PC-3 (cell line): ENCODE measurements at places on chromosomes 11 and 22. TPM values are rescaled to one million over a fixed set of nuclear protein-coding genes. Genes with fewer than 3 reads are reported as not detected.
A peak's percentile ranks its signal among the peaks of the same experiment; 100 is the strongest.

DNA sequence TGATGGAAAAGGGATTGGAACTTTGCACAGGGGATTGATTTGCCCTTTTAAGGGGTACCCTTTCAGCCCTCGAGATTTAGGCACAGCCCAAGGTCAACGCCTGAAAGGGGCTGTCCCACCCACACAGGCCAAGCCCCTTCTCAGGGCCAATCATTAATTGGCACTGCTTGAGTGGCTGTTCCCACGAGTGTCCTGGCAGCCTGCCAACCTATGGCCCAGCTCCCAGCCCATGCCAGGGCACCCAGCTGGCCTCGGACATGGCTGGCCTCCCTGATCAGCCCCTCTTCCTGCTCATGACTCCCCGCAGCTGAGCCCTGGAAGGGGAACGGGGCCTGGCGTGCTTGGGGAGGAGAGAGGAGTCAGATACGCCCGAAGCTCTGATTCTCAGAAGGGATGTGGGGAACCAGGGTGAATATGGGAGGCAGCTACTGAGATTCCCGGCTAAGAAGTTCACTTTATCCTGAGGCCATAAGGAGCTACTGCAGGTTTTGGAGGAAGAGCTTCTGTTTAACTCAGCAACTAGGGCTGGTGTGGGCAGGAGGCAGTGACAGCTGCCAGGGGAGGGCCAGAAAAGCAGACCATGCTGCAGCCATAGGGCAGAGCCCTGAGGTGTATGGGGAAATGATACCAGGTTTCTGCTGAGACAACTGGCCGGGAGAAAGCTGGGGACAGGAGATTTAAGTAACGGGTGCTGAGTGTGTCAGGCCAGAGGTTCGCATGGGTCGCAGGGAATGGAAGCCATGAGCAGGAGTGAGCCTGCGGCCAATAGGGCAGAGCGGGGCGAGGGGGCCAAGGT, 30.0 kb downstream of the WNT7B start:
- H3K27ac ChIP-seq = no peak overlapping the region
- DNase-seq = no peak
- H3K27me3 ChIP-seq = no peaks in the 10 kb centered on the region

The GPR83 gene
- not detected in 2 replicates for total RNA-seq

DNA sequence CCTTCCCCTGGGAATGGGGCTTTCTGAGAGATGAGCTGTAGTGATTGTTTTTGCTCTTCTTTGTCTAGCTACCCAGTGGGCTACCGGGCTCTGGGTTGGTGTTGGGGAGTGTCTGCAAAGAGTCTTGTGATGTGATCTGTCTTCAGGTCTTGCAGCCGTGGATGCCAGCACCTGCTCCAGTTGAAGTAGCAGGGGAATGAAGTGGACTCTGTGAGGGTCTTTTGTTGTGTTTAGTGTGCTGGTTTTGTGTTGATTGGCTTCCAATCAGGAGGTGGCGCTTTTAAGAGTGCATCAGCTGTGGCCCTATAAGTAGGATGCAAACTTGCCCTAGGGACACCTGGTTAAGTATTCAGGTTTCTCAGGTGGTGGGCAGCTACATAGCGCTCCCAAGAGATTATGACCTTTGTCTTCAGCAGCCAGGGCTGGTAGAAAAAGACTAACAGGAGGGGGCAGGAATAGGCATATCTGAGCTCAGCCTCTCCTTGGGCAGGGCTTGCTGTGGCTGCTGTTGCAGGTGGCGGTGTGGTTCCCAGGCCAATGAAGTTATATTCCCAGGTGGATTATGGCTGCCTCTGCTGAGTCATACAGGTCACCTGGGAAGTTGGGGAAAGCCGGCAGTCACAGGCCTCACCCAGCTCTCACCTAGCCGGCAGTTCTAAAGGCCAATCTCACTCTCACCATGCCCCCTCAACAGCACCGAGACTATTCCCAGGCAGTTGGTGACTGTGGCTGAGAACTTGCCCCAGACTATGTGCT, 315.7 kb upstream of the C11orf87 start:
- no peak overlapping the region for H3K4me3 ChIP-seq
- no peaks in the 10 kb centered on the region for H3K27me3 ChIP-seq
- H3K27ac ChIP-seq = no peak overlapping the region
- no peaks in the 10 kb centered on the region for H3K36me3 ChIP-seq
- H3K4me1 ChIP-seq = no peaks in the 10 kb centered on the region

The SCGB1D2 gene
- not detected in 2 replicates for total RNA-seq

- H3K27me3 ChIP-seq = no peaks in the 10 kb centered on the region
- DNase-seq = no peak
- no peak overlapping the region for H3K4me3 ChIP-seq
- no peaks in the 10 kb centered on the region for H3K36me3 ChIP-seq
- H3K27ac ChIP-seq = peak overlapping the region; percentile 92
- H3K4me1 ChIP-seq = peaks cover 46% of the 10 kb centered on the region
Measured at GRCh38 chr11:19088791-19089190, 28.2 kb upstream of the ZDHHC13 start.

DNA sequence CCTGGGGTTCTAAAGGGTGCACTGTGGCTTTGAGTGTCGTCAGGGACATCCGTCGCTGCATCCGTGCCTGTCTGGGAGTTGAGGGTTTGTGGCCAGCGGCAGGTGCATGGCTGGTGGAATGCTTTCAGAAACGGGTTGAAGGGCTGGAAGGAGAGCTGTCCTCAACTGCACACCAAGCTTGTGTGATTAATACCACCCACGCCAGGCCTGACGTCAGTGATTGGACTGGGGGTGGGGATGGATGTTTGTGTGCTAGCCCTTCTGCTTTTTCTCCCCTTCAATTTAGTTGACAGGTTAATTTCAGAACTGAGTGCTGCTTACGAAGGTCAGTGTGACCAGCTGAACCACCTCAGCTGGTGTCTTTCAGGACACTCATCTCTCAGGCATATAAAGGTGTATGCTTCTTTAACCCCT, 3.2 kb upstream of the GAB2 start:
- no peak overlapping the region for H3K27ac ChIP-seq
- H3K36me3 ChIP-seq = no peaks in the 10 kb centered on the region
- no peak for DNase-seq

GRCh38 chr11:26777372-26777808, 55.5 kb upstream of the SLC5A12 start:
- no peaks in the 10 kb centered on the region for H3K27me3 ChIP-seq
- no peak for DNase-seq
- no peak overlapping the region for H3K27ac ChIP-seq

- H3K27me3 ChIP-seq = peaks cover 90% of the 10 kb centered on the region
- no peak overlapping the region for H3K27ac ChIP-seq
- no peak for DNase-seq
- no peak overlapping the region for H3K4me3 ChIP-seq
- H3K4me1 ChIP-seq = no peaks in the 10 kb centered on the region
Measured at GRCh38 chr11:119806064-119806915, 77.3 kb upstream of the NECTIN1 start.

The GSTT2 gene
- total RNA-seq = not detected in 2 replicates

The RAG1 gene
- 0.15 and 0.23 TPM in 2 replicates for total RNA-seq

The C22orf23 gene
- total RNA-seq = 0.52 and 0.69 TPM in 2 replicates

DNA sequence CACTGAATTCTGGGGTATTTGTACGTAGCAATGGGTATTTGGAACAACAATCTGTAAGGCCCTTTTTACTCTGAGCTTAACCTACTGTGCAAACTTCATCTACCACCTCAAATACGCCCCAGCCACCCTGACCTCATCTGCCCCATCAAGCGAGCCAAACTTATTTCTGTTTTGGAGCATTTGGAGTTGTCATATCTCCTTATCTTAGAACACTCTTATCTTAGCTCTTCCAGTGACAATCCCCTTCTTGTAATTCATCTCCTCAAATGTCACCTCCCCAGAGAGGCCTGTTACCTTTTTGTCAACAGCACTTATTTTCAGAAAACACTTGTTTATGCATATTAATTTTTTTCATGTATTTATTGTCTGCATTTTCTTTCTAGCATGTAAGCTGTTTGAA, 4.7 kb upstream of the MSANTD2 start:
- H3K27me3 ChIP-seq = no peaks in the 10 kb centered on the region
- DNase-seq = no peak
- no peak overlapping the region for H3K27ac ChIP-seq
- H3K4me1 ChIP-seq = peaks cover 15% of the 10 kb centered on the region

- no peaks in the 10 kb centered on the region for H3K36me3 ChIP-seq
- H3K27me3 ChIP-seq = no peaks in the 10 kb centered on the region
- H3K4me3 ChIP-seq = no peak overlapping the region
- H3K4me1 ChIP-seq = peaks cover 16% of the 10 kb centered on the region
- H3K27ac ChIP-seq = peak overlapping the region; percentile 82
- DNase-seq = peak; percentile 94
Measured at GRCh38 chr11:111960916-111961315, 23.8 kb downstream of the DIXDC1 start.

The MUC6 gene
- 0.18 and 0.23 TPM in 2 replicates for total RNA-seq

The PHLDA2 gene
- total RNA-seq = 101 and 110 TPM in 2 replicates

GRCh38 chr11:65771589-65772112, 9.1 kb downstream of the AP5B1 start:
- DNase-seq = no peak
- H3K36me3 ChIP-seq = peaks cover 5% of the 10 kb centered on the region; the same call in 1 of the 2 replicates
- no peak overlapping the region for H3K4me3 ChIP-seq
- no peak overlapping the region for H3K27ac ChIP-seq
- H3K27me3 ChIP-seq = no peaks in the 10 kb centered on the region
- H3K4me1 ChIP-seq = 0 out of 2 replicates have a peak, but pooled peaks cover 2% of the 10 kb centered on the region

The LIPT2 gene
- 9.4 and 11.3 TPM in 2 replicates for total RNA-seq

GRCh38 chr22:21818487-21819182, 48.8 kb downstream of the MAPK1 start:
- no peak overlapping the region for H3K27ac ChIP-seq
- H3K4me3 ChIP-seq = no peak overlapping the region
- peaks cover 16% of the 10 kb centered on the region for H3K4me1 ChIP-seq
- no peak for DNase-seq
- H3K27me3 ChIP-seq = no peaks in the 10 kb centered on the region

DNA sequence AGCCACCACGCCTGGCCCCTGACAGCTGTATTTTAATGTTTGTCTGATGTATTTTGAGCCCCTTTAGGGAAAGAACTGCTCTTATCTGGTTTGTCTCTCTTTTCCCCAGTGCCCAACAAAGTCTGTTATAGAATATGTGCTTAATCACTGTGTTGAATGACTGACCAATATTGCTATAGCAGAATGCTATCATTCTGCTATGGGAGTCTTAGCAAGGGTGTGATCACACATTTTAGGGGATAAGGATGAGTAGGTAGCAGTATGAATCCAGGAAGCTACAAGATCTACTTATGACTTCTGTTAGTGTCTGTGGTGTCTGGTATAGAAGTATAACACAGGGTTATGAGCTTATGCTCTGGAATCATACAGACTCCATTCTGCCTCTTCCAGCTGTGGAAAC, 117.5 kb upstream of the RRM1 start:
- H3K4me1 ChIP-seq = 0 out of 2 replicates have a peak, but pooled peaks cover 6% of the 10 kb centered on the region
- H3K27me3 ChIP-seq = no peaks in the 10 kb centered on the region
- H3K4me3 ChIP-seq = no peak overlapping the region
- no peak overlapping the region for H3K27ac ChIP-seq
- no peaks in the 10 kb centered on the region for H3K36me3 ChIP-seq
- DNase-seq = no peak

- DNase-seq = peak; percentile 70
- peaks cover 36% of the 10 kb centered on the region for H3K4me1 ChIP-seq
- H3K4me3 ChIP-seq = peak within 1 kb of the TSS; percentile 79
- H3K36me3 ChIP-seq = no peaks in the 10 kb centered on the region
- H3K27ac ChIP-seq = peak within 1 kb of the TSS; percentile 97
Measured at GRCh38 chr22:29306175-29306834, at the start of gene GAS2L1. Gene GAS2L1, plus strand, starts transcription at chr22:29306650. Its CDS starts 1,456 bp downstream, at chr22:29308106.

GRCh38 chr11:77312107-77312506, 10.6 kb upstream of the GDPD4 start:
- no peak for DNase-seq
- no peaks in the 10 kb centered on the region for H3K36me3 ChIP-seq
- H3K27me3 ChIP-seq = no peaks in the 10 kb centered on the region
- peaks cover 4% of the 10 kb centered on the region; the same call in 1 of the 2 replicates for H3K4me1 ChIP-seq

- DNase-seq = peak; percentile 46
- H3K27me3 ChIP-seq = no peaks in the 10 kb centered on the region
- H3K36me3 ChIP-seq = 0 out of 2 replicates have a peak, but pooled peaks cover 6% of the 10 kb centered on the region
- H3K4me1 ChIP-seq = peaks cover 26% of the 10 kb centered on the region
- no peak overlapping the region for H3K27ac ChIP-seq
Measured at GRCh38 chr11:95132956-95133355, 43.3 kb downstream of the ENDOD1 start.

The SGSM1 gene
- 0.29 and 0.35 TPM in 2 replicates for total RNA-seq

GRCh38 chr11:4748438-4748837, 21.3 kb downstream of the OR51F1 start:
- no peak overlapping the region for H3K27ac ChIP-seq
- H3K4me3 ChIP-seq = no peak overlapping the region
- H3K36me3 ChIP-seq = no peaks in the 10 kb centered on the region

DNA sequence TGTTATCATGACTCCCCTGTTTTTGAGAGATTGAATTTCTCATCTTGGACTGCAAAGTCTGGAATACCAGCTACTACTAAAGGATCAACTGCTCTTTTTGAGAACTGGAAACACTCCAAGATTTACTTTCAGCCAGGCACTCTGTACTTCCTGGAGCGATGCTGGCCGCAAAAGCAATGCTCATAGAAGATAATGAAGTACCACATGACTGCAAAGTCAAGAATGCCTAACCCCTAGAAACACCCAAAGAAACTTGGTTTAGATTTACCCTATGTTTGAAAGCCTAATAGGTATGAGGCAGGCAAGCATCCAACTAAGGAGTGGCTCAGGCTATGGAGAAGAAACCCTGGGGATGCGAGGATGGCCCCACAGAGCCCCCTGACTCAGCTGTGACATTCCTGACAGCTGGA, 47.7 kb upstream of the ARHGAP20 start:
- H3K27me3 ChIP-seq = no peaks in the 10 kb centered on the region; the same call in 1 of the 2 replicates
- H3K4me3 ChIP-seq = no peak overlapping the region
- no peak overlapping the region for H3K27ac ChIP-seq
- DNase-seq = no peak

DNA sequence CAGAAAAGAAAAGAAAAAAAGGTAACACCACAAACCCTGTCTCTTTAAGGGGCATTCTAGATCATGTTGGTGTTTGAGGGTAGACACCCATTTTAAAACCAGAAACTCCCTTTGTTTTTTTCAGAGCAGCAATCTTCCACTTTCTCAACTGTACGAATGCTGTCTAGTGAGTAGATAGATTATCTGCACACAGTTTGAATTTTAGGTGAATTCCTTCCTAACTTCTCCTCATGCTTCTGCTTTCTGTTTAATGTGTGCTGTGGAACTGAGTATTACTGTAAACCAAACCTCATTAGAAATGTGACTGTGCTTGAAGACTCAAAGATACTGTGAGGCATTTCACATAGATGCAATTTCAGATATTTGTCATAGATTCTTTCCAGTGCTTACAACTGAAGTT, 102.4 kb downstream of the PRMT3 start:
- H3K27me3 ChIP-seq = no peaks in the 10 kb centered on the region
- H3K4me3 ChIP-seq = no peak overlapping the region
- no peaks in the 10 kb centered on the region; the same call in 1 of the 2 replicates for H3K36me3 ChIP-seq
- no peaks in the 10 kb centered on the region for H3K4me1 ChIP-seq
- no peak for DNase-seq

- no peaks in the 10 kb centered on the region for H3K36me3 ChIP-seq
- no peak overlapping the region for H3K4me3 ChIP-seq
- no peak overlapping the region for H3K27ac ChIP-seq
- peak; percentile 83 for DNase-seq
Measured at GRCh38 chr11:8333811-8334401, 70.2 kb upstream of the LMO1 start.
